ENCODE measurements at places on chromosomes 7 and 10. TPM values are rescaled to one million over a fixed set of nuclear protein-coding genes. Genes with fewer than 3 reads are reported as not detected.

The SEC61A2 gene
- 15.4 TPM for total RNA-seq

The PRSS37 gene
- not detected for total RNA-seq

The TMEM273 gene
- 14.8 TPM for total RNA-seq

The EN2 gene
- total RNA-seq, result not detected

The PIK3AP1 gene
- 20.2 TPM for total RNA-seq

The GNG11 gene
- 11.1 TPM for total RNA-seq

The CLCN1 gene
- 0.68 TPM for total RNA-seq

The RARRES2 gene
- total RNA-seq, result 102 TPM

The ACHE gene
- 5.1 TPM for total RNA-seq

The NUTM2B gene
- total RNA-seq, result 5.0 TPM

The ZNF680 gene
- 35.4 TPM for total RNA-seq

The SPAM1 gene
- not detected for total RNA-seq

The STEAP1 gene
- 26.5 TPM for total RNA-seq

The JCAD gene
- 103 TPM for total RNA-seq

The TNKS2 gene
- total RNA-seq, result 73.1 TPM

The FAM221A gene
- 16.8 TPM for total RNA-seq

The AKR1B15 gene
- total RNA-seq, result 0.27 TPM
